ENCODE measurements at places on chromosomes 1 and 21.
A peak's percentile ranks its signal among the peaks of the same experiment; 100 is the strongest.

DNA sequence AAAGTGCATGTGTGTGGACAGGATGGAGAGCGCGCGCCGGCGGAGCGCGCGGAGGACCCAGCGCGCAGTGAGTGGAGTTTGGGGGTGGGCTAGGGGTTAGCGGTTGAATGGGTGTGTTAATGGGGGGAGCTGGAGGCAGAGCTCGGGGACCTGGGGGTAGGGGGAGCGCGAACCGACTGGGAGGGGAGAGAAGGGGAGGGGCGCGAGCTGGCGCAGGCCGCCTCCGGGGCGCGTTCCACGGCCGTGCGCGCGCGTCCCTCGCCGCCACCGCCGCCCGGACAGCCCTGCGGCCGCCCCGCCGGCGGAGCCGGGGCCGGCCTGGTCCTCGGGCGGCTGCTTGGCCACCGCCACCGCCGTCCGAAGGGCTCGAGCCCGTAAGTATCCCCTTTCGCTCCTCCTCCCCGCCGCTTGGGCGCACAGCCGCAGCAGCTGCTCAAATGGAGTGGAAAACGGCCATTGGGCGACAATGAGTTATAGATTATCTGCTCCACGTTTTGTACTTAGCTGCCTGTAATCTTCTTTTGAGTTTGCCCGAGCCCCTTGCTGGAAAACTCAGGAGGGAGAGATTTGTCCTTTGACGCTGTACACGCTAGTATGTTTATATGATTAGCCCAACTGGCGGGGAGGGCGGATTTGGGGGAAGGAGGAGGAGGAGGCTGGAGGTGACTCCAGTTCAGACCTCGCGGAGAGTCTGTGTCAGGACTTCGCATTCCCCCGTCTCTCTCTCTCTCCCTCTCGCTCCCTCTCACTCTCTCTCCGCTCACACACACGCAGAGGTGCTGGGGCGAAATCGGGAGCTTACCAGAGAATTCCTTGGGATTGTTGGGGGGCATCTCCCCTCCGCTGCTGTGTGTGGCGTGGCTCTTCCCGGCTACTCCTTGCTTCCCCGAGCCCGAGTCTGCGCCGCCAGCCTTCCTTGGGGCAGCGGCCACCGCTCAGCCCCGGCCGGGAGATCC is at the start of gene ADGRL2:
Gene ADGRL2 (plus strand): TSS at position 240 of the 956 bp plus-strand sequence. CDS start 36,051 bp downstream, outside the sequence.
- DNase-seq = peak; percentile 75

GRCh38 chr1:5369223-5369622 is 623.0 kb downstream of the NPHP4 start:
- DNase-seq = no peak

DNA sequence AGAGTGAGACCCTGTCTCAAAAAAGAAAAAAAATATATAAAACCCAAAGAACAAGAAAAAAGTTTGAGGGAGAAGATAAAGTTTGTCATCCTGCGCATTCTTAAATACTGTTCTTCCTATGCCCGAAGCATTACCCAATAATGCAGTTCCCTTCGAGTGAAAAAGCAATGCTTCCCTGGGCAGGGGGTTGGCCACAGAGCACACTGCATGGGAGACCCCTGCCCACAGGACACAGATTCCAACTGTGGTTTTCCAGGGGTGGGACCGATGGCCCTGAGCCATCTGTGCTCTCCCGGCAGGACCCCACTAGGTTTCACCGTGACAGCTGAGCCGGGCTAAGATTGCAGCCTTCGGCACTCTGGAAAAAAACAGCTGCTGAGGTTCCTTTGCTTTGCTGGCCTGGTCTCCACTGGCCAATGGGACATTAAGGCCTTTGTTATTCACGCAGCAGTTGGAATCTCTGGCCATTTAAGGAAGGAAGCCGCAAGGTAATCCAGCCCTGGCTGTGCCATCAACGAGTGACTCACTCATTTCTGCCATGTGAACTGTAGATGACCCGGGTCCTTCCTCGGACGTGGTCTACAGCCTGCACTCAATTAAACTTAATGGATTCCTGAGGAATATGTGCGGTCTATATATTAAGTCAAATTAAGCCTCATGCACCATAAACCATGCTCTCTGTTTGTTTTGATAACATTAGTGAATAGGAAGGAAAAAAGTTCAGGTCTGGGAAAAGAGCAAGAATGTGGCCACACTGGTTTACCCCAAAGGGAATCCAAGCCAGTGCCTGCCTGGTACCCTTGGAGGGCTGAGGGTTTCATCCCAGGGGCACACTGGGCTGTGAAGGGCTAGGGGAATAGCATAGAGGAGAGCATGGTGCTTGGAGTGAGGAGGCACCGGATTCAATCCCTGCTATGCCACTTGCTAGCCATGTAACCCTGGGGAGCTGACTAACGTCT is 163.2 kb downstream of the ZBTB18 start:
- no peak for DNase-seq

DNA sequence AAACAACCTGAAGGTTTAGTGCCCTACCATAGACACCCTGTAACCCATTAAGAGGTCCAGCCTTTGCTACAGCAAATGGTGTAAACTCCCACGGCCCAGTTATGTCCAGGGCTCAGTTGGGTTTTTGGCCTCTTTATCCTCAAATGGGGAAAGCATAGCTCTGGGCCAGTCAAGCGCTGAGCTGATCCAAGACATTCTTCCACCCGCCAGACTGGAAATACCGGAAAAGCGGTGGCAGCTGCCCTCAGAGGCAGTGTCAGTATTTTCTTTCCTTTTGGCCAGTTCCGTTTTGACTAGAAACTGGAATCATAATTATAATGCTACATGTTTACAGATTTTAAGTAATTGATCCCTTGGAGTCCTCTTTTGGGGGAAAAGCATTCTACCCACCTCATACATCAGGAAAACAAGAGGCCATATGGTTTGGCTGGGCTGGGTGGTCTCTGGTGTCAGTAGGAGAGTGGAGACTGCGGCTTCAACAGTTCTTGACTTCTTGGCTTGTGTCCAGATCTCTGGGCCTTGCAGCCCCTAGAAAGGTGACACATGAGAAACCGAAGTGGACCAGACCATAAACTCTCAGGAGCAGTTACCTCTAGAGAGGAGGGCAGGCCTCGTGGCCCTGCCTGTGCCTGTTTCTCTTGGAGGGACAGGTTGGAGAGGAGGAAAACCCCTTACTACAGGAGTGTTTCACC is 30.2 kb upstream of the CLDN14 start:
- DNase-seq = no peak

DNA sequence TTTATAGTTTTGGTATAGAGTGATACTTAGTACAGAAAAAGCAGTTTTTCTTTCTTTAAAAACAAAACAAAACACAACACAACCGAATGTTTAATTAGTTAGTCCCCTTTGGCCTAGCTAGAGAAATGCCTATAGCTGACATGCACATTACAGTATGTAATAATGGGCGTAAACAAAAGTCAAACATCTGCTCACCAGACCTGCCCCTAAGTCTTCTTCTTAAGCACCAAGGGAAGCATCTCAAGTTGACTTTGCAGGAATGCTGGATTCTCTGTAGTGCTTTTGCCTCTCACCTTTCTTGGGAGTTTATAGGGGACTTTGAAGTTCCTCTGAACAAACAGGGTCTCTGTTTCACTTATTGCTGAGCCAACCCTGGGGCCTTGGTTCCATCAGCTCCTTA is 143.7 kb downstream of the TM2D1 start:
- no peak for DNase-seq

DNA sequence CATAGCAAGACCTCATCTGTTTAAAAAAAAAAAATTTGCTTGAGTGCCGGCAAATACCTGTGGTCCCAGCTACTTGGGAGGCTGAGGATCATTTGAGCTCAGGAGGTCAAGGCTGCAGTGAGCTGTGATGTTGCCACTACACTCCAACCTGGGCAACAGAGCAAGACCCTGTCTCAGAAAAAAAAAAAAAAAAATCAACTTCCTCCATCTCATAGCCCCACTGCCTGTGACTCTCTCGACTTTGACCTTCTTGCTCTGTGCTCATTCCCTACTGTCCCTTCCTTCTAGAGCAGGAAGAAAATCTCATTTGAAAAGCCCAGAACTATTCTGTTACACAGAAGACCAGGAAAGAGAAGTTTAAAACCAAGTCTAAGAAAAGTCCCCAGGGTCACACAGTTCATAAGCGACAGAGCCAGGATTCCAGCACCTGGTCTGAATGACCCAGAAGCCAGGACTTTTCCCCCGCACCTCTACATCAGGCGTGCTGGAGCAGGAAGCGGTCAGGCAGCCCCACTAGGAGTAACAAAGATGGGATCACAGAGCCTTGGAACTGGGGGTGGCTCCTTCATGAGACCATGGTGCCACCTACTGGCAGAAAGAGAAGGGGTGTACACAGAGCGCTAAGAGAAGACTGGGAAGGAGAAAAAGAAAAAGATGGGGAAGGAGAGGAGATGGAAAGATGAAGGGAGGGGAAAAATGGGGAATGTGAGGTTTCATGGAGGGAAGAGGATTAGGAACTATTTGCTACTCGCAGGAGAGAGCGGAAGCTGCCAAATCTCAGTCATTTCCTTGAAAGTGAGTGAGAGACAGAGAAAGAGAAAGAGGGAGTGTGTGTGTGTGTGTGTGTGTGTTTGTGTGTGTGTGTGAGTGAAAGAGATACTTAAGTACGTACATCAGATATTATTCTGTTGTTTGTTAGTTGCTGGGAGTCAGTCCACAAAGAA is 3.1 kb upstream of the P3R3URF start:
- peak; percentile 84 for DNase-seq

- no peak for DNase-seq
Observed at GRCh38 chr1:17066361-17067068, 12.7 kb upstream of the SDHB start.

DNA sequence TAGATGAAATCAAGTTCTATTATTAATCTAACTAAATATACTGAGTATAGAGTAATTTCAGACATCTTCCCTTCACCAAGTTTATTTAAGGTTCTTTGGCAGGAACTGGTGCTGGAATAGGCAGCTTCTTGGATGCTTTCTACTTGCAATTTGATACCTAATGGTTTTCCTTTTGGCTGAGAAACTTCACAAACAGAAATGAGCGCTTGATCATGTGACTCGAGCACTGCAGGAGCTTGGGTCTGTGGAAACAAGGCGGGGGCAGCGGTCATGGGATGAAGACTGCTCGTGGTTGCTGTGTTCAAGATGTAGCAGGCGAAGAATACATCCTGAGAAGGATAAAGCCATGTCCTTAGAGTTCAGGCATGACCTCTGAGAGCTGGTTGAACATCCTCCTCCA is 136.8 kb downstream of the PTPRC start:
- no peak for DNase-seq

Measured in NCI-H2081 (cell line).